Fibroblast of upper back skin (primary cell): ENCODE measurements at places on chromosomes 1 and 21.

- no peak for DNase-seq
Observed at GRCh38 chr1:182851825-182852224, 12.7 kb downstream of the DHX9 start.

DNA sequence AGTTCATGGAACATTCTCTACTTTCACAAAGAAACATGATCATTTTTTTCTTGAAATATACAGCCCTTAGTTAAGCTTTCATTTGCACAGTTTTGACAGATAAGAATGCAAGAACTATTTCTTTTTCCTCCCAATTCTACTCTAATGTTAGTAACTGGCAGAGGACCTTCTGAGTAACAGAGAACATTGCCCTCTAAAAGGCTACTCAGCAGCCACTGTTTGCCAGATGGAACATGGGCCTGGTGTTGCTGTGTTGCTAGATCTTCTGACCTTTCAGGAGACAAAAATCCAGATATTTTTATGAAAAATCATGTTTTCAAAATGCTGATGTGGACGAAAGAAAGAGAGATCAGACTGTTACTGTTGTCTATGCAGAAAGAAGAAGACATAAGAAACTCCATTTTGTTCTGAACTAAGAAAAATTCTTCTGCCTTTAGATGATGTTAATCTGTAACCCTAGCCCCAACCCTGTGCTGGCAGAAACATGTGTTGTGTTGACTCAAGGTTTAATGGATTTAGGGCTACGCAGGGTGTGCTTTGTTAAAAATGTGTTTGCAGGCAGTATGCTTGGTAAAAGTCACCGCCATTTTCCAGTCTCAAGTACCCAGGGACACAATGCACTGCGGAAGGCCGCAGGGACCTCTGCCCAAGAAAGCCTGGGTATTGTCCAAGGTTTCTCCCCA is 2.9 kb upstream of the PRDX6 start:
- DNase-seq, result no peak

DNA sequence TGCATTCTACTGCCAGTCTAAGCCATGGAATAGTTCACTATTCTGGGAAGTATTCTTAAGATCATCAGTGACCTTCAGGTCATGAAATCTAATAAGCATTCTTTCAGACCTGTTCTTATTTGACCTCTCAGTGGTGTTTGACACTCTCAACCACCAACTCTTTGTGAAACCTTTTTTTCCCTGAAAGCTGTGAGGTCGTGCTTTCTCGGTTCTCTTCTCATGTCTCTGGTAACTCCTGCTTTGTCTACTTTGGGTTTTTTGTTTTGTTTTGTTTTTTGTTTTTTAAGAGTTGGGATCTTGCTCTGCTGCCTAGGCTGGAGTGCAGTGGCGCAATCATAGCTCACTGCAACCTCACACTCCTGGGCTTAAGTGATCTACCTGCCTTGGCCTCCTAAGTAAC is 56.3 kb downstream of the POU2F1 start:
- no peak for DNase-seq

DNA sequence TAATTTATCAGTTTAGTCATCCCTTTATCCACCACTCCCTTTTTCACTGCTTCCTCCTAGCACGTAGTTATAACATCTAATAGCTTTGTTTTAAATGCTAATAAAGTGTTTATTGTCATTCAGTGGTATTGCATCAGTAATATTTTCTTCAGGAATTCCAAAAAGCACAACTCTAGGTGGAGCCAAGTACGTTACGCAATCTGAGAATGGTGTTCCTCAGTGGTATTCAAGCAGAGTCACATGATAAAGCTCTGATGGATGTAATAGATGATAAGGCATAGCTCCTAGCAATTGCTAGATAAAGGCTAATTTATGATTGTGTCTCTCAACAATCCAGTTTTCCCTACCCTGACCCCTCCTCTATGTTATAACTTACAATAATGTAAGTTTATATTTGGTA is 494.6 kb upstream of the ADGRL4 start:
- peak; percentile 18 for DNase-seq

DNA sequence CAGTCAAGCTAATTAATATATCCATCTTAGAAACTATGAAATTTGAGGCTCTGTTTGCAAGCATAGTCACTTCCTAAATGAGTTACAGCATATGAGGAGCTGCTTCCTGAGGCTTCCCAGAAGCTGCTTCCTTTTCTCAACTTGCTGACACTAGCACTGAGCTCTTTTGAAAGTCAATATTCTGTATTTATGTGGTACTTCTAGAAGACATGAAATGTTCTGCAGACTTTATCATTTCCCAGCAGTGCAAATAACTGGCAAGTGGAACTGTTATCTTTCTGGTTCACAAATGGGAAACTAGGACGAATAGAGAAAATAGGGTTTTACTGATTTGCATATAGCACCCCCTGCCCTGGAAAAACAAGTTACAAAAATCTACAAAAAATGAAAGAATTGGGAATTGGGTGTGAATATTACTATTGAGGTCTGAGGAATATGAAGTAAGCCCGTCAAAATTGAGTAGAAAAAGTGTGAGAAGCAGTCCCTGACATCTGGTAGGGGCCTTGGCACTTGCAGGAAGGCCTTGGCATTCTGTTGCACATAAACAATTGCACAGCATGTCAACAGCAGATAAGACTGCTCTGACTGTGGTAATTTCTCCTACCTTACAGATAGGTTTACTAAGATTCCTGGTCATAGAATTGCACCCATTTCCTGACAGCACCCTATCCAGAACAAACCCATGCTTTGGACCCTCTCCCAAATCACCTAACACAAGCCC is 7.1 kb downstream of the GIPC2 start:
- no peak for DNase-seq

GRCh38 chr21:42007356-42007940 is 2.7 kb downstream of the ZBTB21 start:
- DNase-seq, result no peak

DNA sequence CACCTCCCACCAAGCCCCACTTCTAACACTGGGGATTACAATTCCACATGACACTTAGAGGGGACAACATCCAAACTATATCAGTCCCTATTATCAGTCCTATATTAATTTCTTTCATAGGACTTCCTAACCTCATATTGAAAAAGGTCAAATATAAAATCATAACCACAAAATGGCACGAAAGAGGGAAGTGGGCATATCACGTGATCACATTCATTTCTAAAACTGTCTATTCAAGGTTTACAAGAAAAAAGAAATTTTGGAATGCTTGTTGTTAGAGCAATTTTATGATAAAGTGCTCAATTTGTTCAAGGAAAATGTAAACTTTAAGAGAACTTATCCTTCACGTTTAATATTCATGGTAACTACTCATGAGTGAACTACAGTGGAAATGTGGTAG is 13.2 kb upstream of the CDC7 start:
- no peak for DNase-seq

GRCh38 chr1:163820766-163821165 is 499.0 kb downstream of the NUF2 start:
- DNase-seq, result peak; percentile 38

DNA sequence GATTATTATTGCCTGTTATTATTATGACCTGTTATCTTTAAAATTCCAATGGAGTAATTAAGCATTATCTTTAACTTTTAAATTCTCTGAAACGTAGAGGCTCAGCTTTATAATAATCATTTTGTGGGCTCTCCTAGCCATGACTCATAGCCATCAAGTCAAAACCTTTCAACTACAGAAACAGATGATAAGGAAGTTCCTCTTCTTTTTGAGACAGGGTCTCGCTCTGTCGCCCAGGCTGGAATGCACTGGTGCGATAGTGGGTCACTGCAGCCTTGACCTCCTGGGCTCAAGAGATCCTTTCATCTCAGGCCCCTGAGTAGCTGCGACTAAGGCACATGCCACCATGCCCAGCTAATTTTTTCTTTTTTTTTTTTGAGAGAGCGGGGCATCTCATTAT is 43.5 kb downstream of the CHML start:
- DNase-seq, result no peak
